ENCODE measurements at places on chromosomes 11 and 22.

DNA sequence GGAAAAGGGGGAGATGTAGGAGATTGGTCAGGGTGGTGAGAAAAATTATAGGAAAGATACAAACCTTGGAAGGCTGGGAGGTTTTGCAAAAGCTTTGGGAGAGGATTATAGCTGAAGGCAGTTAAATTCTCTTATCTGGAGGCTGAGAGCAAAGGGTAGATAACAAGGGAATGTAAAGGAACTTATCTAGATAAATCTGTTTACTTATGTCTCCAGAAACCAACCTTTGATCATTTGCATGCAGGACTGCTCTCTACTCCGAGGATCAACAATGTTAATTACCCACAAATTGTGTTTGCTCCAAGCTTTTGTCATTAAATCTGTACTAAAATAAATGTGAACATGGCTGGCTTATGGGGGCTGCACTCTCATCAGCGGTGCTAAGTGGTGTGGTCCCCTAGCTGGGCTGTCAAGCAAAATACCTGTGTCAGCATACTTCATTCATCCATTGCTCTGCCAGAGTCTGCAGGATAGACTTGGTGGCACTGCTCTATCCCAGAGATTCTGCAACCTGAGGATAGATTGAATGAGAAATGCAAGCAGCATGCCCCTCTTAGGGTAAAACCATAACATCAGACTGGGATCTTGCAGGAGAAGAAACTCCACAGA, 1599.2 kb upstream of the TENM4 start:
- no peak for DNase-seq

DNA sequence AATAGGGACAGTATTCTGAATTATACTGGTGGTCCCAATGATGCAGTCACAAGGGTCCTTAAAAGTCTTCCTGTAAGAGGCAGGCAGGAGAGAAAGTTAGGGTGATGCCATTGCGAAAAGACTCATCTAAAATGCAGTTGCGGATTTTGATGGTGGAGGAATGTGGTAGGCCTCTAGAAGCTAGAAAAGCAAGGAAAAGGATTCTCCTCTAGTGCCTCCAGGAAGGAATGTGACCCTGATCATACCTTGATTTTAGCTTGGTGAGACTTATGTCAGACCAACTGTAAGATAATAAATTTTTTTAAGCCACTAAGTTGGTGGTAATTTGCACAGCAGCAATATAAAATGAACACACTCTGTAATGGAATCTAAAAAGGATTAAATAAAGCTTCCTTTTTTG, 33.8 kb downstream of the CHORDC1 start:
- no peak for DNase-seq

- DNase-seq: no peak
Observed at GRCh38 chr22:38214302-38215056, 12.7 kb downstream of the MAFF start.

GRCh38 chr11:46051102-46051501, 70.2 kb downstream of the PHF21A start:
- DNase-seq: no peak

DNA sequence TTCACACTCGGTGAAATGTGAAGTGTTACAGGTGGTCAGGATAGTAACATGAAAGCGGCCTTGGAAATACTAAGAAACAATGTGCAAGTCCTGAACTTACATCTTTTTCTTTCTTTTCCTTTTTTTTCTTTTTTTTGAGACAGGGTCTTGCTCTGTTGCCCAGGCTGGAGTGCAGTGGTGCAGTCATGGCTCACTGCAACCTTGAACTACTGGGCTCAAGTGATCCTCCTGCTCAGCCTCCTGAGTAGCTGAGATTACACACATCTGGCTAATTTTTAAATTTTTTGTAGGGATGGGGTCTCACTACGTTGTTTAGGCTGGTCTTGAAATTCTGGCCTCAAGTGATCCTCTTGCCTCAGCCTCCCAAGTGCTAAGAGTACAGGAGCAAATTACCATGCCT, 252.6 kb downstream of the SWAP70 start:
- DNase-seq: no peak

GRCh38 chr11:12044799-12045198, 36.4 kb upstream of the DKK3 start:
- DNase-seq: no peak

GRCh38 chr11:115391598-115391997, 112.6 kb downstream of the CADM1 start:
- no peak for DNase-seq

DNA sequence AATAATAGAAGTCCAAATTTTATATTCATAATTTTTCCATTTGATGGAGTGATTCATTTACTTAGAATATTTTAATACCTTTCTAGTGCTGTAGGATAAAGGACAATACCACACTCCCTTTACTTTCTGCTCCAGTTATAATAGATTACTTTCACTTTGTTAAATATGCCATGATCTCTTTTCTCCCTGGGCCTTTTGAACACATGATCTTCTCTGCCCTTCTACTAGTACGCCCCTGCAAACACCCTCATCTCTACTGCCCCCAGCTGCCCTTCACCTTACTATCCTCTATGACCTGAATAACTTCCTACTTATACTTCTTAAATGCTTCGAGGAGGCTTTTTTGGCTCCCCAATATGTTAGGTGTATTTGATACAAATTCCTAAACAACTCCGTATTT, 177.3 kb downstream of the GUCY1A2 start:
- no peak for DNase-seq

Data from CMK (cell line).